ENCODE measurements at places on chromosomes 2 and 18. TPM values are rescaled to one million over a fixed set of nuclear protein-coding genes. Genes with fewer than 3 reads are reported as not detected.

- no peaks in the 10 kb centered on the region for H3K36me3 ChIP-seq
- no peak for DNase-seq
- H3K27me3 ChIP-seq, result no peaks in the 10 kb centered on the region
- H3K4me1 ChIP-seq, result no peaks in the 10 kb centered on the region
Observed at GRCh38 chr2:237530472-237531433, 35.6 kb upstream of the PRLH start.

- H3K36me3 ChIP-seq, result no peaks in the 10 kb centered on the region
- no peaks in the 10 kb centered on the region for H3K27me3 ChIP-seq
- H3K4me3 ChIP-seq, result no peak overlapping the region
- DNase-seq, result no peak
Observed at GRCh38 chr2:4002841-4003403, 299.5 kb downstream of the DCDC2C start.

Gene PLGLB1
- total RNA-seq, result 0.74 TPM

DNA sequence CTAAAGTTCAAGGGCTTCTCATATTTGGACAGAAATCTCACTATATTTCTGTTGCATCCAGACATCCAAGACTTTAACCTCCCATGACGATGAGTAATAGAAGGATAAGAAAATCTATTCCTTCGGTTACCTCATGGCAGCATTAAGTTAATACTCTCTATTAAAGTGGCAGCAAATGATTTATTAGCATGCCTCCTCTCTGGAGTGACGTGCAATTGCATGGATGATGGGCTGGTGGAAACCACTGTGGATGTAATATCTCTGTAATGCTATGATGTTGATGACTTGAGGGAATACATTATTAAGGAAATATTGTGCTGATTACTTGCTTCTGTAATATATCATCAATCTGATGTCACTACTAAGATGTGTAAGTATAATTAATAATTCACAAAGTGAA lies 336.8 kb downstream of the DSEL start:
- no peaks in the 10 kb centered on the region for H3K36me3 ChIP-seq
- no peak overlapping the region for H3K4me3 ChIP-seq
- no peak overlapping the region for H3K27ac ChIP-seq
- H3K27me3 ChIP-seq, result peaks cover 13% of the 10 kb centered on the region
- DNase-seq, result no peak

Gene MBD5
- total RNA-seq, result 17.0 TPM

Data from activated naive CD8-positive, alpha-beta T cell treated with anti-CD3 and anti-CD28 coated beads for 36 hours (primary cell).